ENCODE measurements at places on chromosomes 7 and 10. TPM values are rescaled to one million over a fixed set of nuclear protein-coding genes. Genes with fewer than 3 reads are reported as not detected.

Gene CPA5
- total RNA-seq: not detected

Gene OR2A5
- total RNA-seq: not detected

Gene STARD3NL
- 56.2 TPM for total RNA-seq

Gene POP7
- total RNA-seq: 29.5 TPM

Gene FEZF1
- not detected for total RNA-seq

Gene FGFR2
- total RNA-seq: 0.52 TPM

Gene FGL2
- total RNA-seq: 1.9 TPM

Gene ENKUR
- not detected for total RNA-seq

Gene ACTR3C
- 0.39 TPM for total RNA-seq

Gene ZPBP
- total RNA-seq: not detected
